ENCODE measurements at places on chromosomes 6 and 20.

DNA sequence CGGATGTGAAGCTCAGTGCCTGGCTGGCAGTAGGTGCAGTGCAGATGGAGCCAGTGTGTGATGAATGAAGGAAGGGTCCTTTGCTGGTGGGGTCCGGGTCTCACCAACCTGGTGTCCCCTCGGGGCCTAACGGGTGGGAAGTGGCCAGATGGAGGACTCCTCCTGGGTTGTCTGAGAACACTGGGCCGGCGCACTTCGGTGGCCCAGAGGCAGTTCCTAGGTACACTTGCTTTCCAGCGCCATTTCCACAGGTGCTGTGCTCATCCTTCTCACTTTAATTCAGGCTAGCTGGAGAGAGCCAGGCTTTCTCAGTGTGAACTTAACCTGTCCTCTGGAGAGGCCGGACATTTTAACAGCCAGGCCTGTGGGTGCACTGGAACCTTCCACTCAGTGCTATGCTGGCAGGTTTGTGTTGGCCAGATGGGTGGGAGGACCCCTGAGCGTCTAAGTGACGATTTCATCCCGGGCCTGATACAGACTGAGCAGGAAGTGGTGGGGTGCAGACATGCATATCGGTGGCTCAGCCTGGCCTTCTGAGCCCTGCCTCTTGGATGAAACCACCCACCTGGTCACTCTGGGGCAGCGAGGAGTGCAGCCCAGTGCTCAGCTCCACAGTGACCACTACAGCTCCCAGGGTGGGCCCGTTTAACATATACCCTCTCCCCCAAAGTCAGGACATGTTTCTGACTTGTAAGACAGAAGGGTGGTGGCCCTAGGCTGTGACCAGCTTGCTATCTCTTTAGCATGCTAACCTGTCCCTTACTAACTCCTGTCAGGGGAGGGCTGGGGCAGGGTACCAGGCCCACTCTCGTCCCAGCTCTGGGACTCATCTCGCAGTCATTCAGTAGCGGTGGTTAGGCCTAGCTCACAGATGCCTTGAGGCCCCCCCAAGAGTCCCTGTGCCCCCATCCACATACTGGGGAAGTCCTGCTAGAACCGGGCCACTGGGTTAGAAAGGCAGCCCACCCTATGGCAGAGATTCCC lies 8.2 kb upstream of the PYGB start:
- no peak for DNase-seq

DNA sequence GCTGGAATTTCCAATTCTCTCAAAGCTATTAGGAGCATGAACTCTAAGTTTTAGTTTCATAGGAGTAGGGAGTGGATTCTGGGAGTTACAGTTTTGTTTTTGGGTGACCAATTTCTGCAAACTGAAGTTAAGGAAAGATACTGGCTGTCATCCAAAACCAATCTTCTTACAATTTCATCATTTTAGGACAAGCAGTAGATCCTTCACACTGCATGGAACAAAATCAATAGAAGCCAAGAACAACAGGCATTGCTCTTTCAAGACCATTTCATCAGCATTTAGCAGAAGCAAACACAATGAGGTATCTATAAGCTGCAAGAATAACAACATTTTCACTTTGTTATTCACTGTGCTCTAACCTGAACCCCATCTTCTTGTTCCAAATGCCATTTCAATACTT lies 173.0 kb downstream of the GMDS start:
- no peak for DNase-seq

DNA sequence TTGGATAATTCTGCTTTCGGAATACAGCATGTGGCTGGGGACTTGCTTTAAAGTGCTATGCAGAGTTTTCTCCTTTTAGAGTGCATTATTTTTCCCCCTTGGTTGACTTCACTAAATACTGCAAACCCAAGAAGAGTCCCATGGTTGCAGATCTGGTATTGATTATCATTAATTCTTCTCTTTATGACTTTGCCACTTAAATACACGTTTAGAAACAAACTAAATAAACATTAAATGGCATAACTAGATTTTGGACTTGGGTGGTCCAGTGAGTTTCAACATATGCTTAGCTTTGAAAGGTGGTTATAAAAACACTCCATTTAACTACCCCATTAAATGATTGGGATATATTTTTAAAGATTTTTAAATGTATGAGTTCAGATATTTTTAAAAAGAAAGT lies 279.2 kb downstream of the SOX4 start:
- DNase-seq: no peak

DNA sequence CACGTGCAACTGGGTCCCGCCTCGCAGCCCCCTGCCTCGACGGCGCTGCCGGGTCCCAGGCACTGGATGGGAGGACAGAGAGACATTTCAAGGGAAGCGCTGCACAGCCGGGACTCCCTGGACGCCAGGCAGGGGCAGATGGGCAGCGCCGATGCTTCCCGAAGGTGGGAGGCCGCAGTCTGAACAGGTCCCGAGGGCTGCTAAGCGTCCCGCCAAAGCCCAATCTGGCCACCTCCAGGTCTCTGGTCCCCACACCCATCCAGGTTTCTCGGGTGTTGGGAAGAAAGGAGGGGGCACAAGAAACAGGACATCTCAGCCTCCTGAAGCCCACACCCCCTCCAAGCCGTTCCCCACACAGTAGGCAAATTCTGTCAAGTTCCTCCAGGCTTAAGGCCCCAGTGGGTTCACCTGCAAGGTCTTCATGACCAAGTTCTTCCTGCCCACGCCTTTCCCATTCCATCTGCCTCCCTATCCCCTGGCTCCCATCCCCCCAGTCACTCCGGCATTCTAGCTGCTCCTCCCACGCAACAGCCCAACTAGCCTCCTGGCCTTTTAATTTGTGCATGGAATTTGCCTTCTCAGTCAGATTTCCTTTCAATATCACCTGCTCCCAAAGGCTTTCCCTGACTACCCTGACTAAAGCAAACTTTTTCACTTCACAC lies 5.4 kb upstream of the CPXM1 start:
- no peak for DNase-seq

GRCh38 chr6:116876107-116876506 lies 935 bp upstream of the RFX6 start:
- no peak for DNase-seq

DNA sequence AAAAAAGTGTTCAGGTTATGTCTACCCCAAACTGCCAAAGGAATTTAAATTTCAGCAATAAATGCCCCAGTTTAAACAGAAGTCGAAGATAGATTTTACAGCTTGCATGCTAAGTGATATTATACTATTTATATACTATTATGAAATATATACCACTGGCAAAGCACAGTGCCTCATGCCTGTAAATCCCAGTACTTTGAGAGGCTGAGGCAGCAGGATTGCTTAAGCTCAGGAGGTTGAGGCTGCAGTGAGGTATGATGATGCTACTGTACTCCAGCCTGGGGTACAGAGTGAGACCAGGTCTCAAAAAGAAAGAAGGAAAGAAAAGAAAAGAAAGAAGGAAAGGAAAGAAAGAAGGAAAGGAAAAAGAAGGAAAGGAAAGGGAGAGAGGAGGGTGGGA lies 102.1 kb downstream of the MTFR2 start:
- no peak for DNase-seq

DNA sequence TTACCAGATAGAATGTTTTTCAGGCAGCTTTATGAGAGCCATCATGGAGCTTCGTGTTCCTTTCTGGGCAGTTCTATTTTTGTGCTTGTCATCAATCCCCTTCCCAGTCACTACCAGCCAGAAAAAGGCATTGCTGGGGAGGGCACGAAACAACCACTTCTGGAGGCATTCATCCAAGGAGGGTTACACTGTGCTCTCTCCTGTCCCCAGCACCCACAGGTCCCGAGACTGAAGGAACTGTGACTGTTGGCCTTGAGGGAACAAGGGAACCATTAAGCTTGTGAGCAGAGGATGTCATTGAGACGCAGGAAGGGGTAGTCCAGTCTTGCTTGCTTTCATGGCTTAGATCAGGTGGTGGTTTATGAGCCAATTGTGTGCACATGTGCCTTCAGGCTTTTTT lies 20.1 kb upstream of the ENPP5 start:
- no peak for DNase-seq

- no peak for DNase-seq
Measured at GRCh38 chr6:30136570-30137286, 788 bp downstream of the TRIM40 start.

GRCh38 chr6:155980014-155980767 lies 524.6 kb upstream of the NOX3 start:
- no peak for DNase-seq

DNA sequence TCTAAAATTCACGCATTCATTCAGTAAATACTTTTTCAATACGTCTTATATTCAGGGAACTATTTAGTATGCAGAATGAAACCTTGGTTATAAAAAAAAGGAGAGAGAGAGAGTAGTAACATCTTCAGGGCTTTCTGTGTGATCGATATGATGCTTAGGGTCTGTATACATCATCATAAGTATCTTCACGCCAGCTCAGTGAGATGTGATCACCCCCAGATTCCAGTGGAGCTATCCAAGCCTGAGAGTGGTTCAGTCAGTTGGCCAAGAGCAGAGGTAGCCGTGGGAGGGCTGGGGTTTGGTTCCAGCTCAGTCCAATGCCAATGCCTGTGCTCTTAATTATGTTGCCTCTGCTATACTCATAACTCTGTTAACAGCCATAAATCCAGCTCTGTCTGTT lies 8.6 kb downstream of the CD83 start:
- peak; percentile 37 for DNase-seq

DNA sequence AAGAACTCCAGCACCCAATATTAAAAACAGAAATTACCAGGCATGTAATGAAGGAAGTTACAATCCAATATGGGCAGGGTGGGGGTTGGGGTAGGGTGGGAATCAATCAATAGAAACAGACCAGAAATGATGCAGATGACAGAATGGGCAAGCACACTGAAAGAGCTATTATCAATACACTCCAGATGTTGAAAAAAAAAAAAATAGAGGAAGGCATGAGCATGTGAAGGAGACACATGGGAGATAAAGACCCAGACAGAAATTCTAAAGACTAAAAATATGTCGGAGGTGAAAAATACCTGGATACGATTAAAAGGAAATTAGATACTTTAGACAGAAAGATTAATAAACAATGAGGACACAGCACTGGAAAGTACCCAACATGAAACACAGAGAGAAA lies 19.1 kb upstream of the ZC3H12D start:
- DNase-seq: no peak

DNA sequence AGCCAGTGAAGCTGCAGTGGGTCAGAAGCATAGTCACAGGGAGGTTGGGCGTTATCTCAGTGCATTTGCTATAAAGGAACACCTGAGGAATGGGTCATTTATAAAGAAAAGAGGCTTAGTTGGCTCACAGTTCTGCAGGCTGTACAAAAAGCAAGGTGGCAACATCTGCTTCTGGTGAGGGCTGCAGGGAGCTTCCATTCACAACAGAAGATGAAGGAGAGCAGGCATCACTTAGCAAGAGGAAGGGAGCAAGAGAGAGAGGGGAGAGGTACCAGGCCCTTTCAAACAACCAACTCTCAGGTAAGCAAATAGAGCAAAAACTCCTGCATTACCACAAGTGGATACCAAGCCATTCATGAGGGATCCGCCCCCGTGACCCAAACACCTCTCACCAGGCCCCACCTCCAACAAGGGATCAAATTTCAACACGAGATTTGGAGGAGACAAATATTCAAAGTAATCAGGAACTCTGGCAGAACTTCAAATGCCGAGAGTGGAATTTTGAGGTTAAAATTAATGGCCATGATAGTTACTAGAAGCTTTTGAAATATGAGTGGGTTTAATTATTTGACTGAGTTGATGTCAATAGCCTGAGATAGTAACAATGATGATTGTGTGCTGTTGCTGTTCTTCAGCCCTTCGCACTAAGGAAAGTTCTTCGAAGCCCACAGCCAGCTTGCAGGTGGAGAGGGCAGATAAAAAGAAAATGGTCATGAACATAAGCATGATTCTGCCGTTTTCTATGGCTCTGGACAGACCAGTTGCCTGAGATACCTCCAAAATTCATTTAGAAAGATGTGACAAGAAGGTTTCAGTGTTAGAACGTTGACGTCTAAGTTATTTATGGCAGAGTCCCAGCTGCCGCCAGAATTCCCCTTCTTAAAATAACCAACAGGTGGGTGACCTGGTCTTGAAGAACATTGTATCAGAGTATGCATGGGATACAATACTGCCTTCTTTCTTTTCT lies 55.3 kb upstream of the ADTRP start:
- no peak for DNase-seq

DNA sequence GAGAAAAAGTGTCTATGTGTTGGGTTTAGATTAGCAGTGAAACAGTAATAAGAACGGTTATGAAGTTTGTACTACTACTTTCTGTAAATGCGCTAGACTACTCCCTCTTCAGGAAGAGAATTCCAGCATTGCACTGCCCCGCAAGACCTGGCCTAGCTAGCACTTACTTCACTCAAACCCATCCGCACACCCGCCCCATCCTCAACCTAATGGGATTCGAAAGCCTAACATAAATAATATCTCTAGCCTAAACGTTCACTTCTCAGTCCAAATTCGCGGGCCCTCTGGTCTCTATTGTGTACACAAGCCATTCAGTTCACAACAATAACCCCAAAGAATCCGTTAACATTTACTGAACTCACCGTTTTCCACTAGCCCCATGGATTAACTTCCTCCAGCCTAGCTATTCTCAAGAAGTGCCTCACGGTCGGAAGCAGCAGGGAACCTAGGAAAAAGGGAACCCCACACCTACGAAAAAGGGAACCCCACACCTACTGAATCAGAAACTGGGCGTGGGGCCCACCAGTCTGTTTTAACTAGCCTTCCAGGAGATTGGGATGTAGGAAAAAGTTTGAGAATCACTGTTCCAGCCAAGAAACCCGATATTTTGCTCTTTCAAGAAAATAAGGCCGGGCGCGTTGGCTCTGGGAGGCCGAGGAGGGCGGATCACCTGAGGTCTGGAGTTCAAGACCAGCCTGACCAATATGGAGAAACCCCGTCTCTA lies 45.4 kb upstream of the BTN3A2 start:
- DNase-seq: no peak

DNA sequence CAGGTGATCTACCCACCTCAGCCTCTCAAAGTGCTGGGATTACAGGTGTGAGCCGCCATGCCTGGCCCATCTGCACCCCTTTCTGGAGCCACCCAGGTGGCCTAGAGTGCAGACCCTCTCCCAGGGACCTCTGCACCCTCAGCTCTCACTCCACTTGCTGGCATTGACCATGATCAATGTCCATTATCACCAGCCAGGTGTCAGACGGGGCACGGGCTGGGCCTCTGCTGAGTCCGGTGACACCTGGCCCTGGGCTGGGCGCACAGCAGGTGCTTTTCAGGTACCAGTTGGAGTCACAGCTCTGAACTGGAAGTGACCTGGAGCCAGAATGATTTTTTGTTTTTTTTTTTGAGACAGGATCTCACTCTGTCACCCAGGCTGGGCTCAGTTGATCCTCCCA lies 91.8 kb upstream of the PMEPA1 start:
- no peak for DNase-seq
